Lung microvascular endothelial cell (primary cell): ENCODE measurements at places on chromosomes 16 and 17. TPM values are rescaled to one million over a fixed set of nuclear protein-coding genes. Genes with fewer than 3 reads are reported as not detected.
A peak's percentile ranks its signal among the peaks of the same experiment; 100 is the strongest.

The MT1A gene
- total RNA-seq: 0.79 and 2.4 TPM in 2 replicates

The CMTM3 gene
- 23.1 and 28.0 TPM in 2 replicates for total RNA-seq

The ABCC6 gene
- under 0.01 and 0.44 TPM in 2 replicates for total RNA-seq

The APOBR gene
- total RNA-seq: not detected in 2 replicates

The GRAP gene
- 201 and 267 TPM in 2 replicates for total RNA-seq

The JUP gene
- 216 and 333 TPM in 2 replicates for total RNA-seq

- no peak for DNase-seq
These were observed 93.8 kb upstream of the RPRML start for GRCh38 chr17:47072886-47073285.

DNA sequence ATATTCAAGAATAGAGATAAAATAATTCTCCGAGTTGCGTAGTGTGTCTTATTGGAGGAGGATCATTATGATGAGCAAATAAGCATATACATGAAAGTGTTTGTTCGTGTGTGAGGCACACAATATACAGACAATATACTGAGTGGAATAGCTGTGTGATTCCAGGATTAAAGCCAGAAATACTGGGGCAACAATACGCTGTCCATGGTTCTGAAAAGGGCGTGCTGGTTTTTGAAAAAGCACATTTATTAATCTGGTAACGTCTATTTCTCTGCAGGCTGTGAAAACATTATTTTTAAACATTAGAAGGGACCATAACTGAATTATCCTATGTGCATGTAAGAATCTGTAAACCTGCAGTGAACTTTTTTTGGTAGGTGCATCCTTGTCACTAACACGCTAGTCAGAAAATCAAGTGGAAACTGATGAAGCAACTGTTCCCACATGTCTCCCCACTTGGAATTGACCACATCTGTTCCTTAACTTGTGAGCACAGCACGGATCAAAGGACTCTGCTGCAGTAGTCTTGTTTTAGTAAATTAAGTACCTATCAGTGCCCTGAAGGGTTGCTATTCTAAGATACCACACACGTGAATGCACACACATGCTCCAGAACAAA is 346.0 kb downstream of the GRIN2A start:
- DNase-seq: peak; percentile 56

DNA sequence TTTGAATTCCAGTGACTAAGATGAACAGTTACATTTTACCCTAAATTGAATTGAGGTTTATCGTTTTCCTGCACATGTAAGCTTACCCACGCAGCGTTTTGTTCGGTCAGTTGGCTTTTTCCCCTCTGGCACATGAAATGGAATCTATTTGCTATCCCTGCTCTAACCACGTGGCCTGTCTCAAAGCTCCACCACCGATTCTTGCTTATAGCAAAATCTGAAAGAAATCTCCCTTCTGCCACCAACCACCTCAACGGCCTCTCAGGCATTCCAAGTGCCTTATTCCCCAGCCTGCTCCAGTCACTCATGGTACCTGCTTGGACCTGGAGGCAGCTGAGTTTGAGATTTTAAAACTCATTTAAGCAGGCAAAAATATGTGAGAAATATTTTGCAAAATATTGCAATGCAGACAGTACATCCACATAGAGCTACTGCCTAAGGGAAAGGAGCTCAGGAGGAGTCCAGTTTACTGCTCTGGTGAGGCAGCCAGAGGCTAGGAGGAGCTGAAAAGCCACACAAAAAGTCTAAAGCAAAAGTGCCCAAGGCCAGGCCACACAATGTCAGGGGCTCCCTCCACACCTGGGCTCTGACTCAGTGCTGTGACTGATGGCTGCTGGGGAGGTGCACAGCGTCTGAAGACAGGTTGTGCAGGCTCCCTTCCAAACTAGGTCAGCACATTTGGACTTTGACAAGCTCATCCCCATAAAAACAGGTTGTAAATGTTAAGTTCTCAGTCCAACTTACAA is 26.4 kb downstream of the ARHGAP17 start:
- DNase-seq: peak; percentile 84

GRCh38 chr16:78552106-78552675 is 452.7 kb downstream of the WWOX start:
- no peak for DNase-seq

DNA sequence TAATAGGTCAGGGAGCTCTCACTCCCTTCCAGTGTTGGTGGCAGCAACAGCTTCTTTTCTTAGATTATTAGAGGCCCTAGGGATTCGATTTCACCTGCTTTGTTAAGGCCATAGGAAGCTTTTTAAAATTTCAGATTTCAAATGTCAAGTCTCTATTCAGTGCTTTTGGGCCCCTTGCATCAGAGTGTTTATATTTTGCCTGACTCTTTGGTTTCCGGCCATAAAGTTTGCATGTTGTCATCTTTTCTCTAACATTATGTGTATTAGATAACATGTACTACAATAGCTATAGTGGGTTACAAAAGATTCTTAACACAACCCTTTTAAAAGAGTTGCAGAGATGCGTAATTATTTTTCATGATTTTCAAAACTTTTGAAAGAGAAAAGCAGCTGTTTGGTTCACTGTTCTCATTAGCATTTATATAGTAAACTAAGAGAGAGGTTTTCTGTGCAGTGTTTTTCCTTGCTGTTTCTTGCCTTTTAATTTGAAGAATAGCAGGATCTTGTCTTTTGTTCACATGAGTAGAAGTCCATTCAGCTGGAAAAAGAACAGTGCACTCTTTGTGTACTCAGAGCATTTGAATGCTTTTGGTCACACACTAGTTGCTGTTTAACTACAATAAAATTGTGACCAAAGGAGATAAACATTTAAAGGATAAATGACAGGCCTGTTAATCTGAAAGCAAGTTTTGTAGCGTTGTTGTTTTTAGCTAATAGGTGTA is 52.5 kb downstream of the FTO start:
- DNase-seq: no peak

GRCh38 chr16:28617874-28618273 is 8.0 kb upstream of the SULT1A1 start:
- no peak for DNase-seq

GRCh38 chr17:8162233-8162996 is at the start of gene VAMP2:
TSS of gene VAMP2 (minus strand) at chr17:8162948. CDS start at chr17:8162879, 69 bp downstream.
- peak; percentile 82 for DNase-seq

GRCh38 chr17:76556765-76557367 is 17.0 kb downstream of the PRCD start:
- DNase-seq: peak; percentile 35

GRCh38 chr17:75830164-75831031 is 13.8 kb downstream of the UNC13D start:
- no peak for DNase-seq

GRCh38 chr17:41593306-41593981 is 6.7 kb upstream of the KRT14 start:
- no peak for DNase-seq

DNA sequence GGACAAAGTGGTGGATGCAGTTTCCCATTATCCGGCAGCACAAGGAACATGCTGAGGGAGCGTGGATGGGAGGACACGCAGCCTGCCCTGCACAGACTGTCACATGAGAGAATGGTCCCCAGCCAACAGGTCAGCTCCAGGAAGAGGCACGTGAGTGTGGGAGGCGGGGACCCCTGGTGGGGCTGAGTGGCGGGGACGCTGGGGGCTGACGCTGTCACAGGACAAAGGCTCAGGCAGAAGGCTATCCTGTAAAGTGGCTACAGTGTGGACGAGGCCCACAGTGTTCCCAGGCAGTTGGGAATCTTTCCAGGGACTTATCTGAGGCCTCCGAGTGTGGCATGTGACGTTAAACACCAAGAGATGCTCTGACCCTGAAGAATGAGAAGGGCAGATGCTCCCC is 30.4 kb downstream of the MBTPS1 start:
- DNase-seq: no peak

DNA sequence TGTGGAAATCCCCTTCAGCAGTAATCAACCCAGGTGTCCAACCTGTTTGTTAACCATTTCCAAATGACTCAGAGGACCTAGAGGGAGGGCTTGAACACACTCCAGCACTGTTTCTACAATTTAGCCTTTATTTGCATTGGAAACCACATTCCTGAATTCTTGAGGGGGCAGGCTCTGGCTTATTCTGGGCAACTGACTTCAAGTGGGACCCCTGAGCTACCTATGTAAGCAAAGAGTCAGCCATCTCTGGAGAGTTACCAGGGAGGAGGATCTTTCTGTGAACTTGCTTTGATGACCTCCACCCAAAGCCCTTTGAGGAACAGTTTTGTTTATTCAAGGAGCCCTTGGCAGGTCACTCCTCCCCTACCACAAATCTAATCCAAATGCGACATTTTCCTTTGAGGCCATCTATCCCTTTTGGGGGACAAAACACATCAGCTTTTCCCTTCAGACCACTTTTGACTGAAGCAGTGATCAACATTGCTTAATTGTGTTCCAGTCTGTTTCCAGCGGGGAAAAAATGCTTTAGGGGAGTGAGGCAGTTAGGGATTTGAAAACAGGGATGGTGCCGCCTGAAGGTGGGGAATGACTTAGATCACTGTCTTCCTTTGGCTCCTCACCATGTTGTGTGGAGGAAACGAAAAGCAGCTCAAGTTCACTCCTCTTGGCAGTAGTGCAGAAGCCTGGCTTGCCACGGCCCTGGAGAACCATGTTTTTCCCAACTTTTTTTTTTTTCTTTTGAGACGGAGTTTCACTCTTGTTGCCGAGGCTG is 46.2 kb downstream of the TUBD1 start:
- DNase-seq: peak; percentile 89

- DNase-seq: no peak
These were observed 7.5 kb upstream of the TMEM101 start for GRCh38 chr17:44022246-44022645.

DNA sequence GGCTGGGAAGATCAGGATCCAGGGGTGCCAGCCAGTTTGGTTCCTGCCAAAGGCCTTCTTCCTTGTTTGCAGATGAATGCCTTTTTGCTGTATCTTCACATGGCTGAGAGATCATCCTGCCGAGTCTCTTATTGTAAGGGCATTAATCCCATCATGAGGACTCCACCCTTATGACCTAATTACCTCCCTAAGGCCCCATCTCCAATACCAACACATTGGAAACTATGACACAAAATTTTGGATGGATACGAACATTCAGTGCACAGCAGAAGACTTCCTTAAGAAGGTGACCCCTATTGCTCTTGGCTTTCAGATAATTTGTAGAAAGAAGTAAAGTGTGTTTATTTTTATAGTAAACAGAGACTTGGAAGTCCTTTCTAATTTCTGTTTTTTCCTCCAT is 1164.7 kb upstream of the CDH8 start:
- DNase-seq: no peak

DNA sequence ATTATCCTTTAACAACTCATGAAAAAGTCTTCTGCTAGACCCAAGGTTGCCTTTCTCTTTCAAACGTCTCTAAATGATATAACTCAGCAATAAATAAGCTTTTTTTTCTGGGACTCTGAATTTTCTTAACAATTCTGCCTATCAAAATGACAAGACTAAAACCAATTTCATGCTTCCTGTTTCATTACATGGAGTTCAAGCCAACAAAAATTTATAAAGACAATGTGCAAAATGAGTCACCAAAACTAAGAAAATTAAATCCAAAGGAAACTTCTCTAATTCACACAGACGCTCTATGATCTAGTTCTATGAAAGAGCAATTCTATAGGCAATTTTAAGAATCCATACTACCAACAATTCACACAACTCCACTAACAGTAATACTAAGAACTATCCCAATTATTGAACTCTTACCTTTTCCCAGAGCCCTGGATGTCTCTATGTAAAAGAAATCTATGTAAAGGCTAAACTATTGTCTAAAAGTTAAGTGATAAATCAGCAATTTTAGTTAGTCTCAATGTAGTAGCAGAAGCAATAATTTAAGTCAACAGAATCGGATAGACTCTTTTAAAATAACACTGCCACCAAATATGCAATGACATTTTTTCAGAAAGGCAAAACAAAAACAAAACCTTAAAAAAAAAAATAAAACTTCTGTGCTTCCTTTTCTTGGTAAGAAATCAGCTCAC is 44.2 kb downstream of the ZZEF1 start:
- DNase-seq: peak; percentile 56

- DNase-seq: no peak
These were observed 405.9 kb upstream of the RBFOX1 start for GRCh38 chr16:6926762-6927161.

- no peak for DNase-seq
These were observed 58.3 kb downstream of the DUSP14 start for GRCh38 chr17:37547986-37548385.

DNA sequence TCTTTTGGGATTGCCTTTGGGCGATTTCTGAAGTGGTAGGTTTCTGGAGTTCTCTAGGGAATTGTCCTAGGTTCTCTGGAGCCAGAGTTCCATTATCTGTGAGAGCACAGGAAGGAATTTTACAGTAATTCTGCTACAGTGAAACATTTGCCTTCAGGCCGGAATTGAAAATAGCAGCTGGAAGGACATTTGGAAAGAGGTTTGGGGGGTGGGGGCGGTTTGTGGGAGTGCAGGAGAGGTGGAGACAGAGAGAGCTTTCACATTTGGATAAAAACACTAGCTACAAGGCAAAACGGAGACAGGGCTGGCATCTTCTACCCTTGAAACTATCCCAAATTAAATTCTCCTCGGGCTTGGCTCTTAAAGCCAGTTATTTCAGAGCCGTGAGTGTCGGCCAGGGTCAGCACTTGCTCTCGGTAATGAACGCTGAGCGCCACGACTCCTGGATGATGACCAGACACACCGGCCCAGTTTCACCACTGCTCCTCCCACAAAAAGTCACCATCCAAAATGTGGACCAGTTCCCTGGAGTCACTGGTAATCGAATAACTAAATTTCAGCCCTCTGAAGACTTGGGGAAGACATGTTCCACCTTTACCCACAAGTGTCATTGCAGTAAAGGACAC is 67.7 kb upstream of the TANC2 start:
- DNase-seq: peak; percentile 80

- DNase-seq: no peak
These were observed 29.0 kb downstream of the PGS1 start for GRCh38 chr17:78407387-78408000.

DNA sequence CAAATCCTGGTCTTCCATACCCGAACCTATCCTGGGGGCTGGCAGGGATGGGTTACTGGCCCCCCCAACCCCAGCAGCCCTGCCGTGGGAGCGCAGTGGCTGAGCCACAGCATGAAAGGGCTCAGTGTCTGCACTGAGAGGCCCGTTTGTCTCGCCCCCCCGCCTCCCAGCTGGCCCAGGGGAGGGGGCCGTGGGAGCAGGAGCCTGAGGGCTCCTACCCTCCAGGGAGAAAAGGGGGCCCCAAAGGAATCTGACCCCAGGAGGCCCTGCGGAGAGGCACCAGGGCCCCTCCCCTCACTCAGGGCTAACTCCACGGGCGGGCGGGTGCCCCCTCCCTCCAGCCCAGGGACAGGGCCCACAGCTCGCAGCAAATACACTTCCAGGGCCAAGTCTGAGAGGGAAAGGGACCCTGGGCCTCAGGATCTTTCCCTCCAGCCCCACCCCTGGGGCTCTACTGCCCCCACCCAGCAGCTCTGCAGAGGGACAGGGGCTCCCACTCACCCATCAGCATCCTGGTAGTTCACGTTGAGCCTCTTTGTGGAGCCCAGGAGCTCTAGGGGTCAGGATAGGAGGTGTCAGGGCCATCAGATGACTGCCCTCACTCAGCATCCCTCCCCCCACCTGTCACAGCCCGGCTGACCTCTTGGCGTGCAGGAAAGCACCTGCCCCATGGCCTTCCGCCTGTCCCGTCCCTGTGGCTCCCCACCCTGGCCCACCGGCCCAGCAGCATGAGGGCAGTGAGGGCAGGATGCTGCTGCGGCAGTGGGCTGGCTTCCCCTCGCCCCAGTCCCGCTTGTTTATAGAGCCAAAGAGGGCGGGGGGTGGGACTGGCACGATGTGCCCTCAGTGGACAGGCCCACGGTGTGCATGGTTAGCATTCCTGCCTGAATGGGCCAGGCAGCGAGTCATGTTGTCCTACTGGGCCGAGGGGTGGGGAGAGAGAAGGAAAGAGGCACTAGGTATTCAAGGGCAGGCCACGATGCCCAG is 7.3 kb downstream of the CASKIN2 start:
- DNase-seq: no peak

GRCh38 chr16:1656808-1657617 is 21.1 kb upstream of the JPT2 start:
- no peak for DNase-seq
